Stimulated activated CD8-positive, alpha-beta memory T cell treated with anti-CD3 and anti-CD28 coated beads, Interleukin-12 subunit alpha, Interleukin-12 subunit beta, amount 100 ng/mL, for 4 hours (primary cell): ENCODE measurements at places on chromosomes 3 and 15.

- no peak for DNase-seq
Measured at GRCh38 chr3:31962801-31963205, 18.3 kb downstream of the OSBPL10 start.

- DNase-seq: no peak
Measured at GRCh38 chr3:15989419-15989818, 185.1 kb upstream of the GALNT15 start.

- no peak for DNase-seq
Measured at GRCh38 chr3:52682016-52682415, 3.7 kb downstream of the PBRM1 start.

DNA sequence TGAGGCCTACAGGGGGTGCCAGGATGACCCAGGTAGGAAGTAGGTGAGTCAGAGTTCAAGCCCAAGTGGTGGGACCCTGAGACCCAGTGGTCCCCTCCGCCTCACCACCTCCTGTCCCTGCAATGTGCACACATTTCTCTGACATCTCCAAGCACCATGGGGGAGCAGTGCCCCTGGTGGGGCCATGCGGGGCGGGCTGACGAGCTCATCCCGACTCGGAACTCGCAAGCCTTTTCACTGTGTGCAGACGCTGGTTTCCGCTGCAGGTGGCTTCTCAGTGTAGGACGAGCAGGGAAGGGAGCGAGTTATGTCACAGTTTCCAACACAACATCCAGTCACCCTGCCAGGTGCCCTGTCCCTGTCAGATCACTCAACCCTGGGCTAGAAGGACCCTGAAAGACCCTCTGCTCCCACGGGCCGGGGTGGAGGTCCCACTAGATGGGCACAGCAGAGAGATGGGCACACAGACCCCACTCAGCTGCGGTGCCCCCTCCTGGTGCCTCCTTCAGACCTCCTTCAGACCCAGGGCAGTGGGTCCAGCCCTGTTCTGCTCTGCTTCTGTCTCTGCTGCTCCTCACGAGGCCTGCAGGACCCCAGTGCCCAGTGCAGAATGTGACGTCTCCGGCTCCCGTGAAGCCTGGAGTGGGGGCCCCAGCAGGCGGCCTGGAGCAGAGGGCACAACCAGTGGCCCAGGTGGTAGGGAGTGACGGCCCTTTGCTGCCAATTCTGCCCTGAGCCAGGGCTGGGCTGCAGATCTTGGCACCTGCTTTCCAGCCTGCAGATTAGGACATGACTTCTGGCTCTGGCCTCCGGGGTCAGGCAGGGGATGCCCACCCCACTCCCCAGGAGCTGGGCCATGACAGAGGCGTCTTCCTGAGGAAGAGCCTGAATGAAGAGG, 102.0 kb upstream of the RPL32 start:
- DNase-seq: no peak

DNA sequence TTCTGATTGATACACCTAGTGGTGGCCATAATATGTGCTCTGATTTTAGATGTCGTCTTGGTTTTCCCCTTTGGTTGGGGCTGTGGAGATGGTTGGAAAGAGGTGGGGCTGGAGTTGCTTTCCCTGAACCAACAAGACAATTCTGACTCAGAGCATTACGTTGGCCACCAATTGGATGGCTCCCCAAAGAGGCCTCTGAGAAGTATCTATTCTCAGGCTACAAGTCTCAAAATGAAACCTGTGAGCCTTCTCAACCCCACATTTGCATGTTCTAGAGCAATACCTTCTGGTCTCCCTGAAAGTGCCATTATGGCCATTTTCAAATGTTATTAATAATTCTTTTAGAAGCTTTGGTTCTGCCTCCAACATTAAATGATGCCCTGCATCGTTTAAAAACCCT, 188.4 kb upstream of the WNT5A start:
- DNase-seq: no peak

GRCh38 chr3:107235928-107236315, 141.3 kb upstream of the CCDC54 start:
- DNase-seq: no peak

GRCh38 chr15:91989821-91990220, 136.3 kb downstream of the SLCO3A1 start:
- no peak for DNase-seq

- DNase-seq: no peak
Measured at GRCh38 chr3:73791356-73791755, 166.6 kb upstream of the PDZRN3 start.

DNA sequence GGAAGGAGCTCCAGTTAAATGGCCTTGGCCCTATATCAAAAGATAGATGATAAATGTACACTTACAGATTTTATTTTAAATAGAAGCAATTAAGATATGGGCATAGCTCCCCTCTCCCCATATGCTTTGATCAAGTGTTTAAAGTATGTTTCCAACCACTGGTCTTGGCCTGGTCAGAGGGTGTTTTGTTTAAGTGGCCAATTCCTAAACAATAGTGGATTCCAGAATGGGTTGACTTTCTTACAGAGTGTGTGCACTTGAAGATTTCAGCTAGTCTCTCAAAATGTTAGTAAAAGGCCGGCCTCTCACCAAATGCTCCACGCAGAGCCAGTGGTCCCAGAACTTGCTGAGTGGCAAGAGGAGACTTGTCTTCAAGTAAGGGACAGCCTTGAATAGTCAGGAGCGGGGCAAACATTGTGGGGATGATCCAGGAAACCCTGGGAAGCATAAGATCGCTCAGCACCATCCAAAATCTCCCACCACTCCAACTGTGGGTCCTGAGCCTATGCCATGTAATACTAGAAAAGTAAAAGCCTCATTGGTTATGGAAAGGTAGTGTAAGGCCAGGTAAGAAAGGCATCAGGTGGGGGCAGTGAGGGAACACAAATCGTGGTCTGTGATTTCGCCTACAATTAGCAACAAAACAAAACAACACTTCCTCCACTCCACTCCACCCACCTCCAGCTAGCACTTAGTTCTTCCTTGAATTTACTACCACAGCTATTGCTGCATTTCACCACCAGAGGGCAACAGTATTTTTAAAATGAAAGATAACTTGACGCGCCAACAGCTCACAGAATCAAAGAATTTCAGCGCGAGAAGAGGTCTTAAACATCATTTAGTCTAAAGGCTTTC, 4.8 kb downstream of the RARRES1 start:
- no peak for DNase-seq

DNA sequence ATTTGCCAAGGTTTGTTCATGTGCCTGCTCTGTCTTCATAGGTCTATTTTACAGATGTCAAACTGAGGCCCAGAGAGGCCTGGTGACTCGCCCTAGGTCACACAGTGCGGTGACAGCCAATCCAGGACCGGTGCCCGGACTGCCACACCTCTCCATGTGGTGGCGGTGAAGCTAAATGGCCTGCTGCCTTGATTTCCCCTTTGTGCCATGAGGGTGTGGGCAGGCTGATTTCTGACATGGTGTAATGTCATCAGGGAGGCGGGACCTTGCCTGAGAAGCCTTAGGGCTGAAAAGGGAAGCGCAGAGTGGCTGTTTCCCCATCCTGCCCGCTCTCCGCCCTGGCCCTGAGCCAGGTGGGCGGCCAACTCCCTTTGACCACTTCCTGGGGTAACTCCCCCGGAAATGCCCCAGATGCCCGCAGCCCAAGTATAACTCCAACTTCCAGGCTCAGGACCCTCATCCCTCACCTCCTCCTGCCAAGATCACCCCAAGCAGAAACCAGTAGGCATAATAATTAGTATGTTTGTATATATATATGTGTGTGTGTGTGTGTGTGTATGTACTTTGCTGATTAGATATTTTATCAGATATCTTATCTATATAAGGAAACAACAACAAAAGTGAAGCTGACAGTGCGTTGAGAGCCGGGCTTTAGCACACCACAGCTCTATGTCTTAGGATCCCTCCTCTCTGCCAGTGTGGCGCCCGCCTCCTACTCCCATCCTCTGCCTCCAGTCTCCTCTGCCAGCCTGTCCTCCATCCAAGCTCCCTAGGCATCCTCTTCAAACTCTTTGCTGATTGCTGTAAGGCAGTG, 63.9 kb downstream of the IQSEC1 start:
- no peak for DNase-seq

DNA sequence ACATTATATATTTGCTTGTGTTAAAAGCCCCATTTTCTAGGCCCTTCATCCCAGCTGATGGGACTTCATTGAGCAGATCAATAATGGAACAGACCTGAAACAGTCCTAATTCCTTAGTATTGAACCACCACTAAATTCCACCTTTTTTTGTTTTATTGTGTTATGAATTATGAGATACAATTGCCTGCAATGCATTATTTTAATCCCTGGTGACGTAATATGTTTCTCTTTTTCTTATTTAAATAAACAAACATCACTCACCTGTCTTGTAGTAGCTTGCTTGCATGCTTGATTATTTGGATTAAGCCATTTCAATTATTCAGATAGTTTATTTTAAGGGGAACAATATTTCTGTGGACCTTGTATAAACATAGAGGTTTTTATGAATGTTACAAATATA, 40.7 kb upstream of the GMNC start:
- DNase-seq: no peak

DNA sequence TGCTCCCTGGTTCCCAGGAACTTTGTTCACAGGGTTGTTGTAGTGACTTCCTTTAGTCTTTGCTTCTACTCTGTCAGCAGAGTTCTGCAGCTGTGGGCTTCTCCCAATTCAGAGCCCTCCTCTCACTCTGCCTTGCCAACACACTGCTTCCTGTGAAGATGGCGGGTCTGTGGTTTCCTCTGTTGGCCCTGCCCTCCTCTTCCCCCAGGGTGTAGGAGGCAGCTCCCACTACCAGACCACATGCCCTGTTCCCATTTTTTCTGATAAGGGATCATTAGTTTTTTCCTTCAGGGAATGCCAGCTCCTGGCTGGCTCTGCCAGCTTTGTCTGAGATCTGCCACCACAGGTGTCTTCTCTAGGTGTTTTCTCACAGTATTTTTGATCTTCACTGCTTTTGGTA, 12.7 kb downstream of the SPSB4 start:
- DNase-seq: no peak

DNA sequence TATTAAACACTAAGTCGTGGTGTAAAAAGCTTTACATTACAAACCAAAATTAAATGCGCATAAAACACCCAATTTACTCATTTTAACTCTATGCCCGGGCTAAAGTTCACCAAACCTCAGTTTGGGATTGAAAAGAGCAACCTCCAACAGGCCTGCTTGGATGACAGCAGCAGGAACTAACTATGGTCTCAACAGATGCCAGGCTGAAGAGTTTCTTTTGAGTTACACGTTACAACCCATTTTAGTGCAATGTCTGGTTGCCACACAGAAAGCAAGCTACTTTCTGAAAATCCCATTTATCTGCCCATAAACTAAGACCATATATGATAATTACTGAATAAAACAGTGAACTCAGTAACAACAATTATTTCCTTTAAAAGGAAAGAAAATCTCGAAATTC, 2.2 kb downstream of the SATB1 start:
- no peak for DNase-seq

- no peak for DNase-seq
Measured at GRCh38 chr3:53668872-53669271, 174.5 kb downstream of the CACNA1D start.

- DNase-seq: no peak
Measured at GRCh38 chr3:64399205-64399800, 174.0 kb upstream of the PRICKLE2 start.

GRCh38 chr3:194592798-194593752, 40.1 kb downstream of the TMEM44 start:
- no peak for DNase-seq
